ENCODE measurements at places on chromosomes 4 and X.
A peak's percentile ranks its signal among the peaks of the same experiment; 100 is the strongest.

DNA sequence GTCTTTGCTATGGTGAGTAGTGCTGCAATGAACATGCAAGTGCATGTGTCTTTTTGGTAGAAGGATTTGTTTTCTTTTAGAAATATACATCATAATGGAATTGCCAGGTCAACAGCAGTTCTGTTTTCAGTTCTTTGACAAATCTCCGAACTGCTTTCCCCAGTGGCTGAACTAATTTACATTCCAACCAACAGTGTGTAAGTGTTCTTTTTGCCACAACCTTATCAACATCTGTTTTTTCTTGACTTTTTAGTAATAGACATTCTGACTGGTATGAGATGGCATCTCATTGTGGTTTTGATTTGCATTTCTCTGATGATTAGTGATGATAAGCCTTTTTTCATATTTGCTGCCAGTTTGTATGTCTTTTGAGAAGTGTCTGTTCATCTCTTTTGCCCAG lies 406.3 kb downstream of the DTHD1 start:
- no peak for DNase-seq

DNA sequence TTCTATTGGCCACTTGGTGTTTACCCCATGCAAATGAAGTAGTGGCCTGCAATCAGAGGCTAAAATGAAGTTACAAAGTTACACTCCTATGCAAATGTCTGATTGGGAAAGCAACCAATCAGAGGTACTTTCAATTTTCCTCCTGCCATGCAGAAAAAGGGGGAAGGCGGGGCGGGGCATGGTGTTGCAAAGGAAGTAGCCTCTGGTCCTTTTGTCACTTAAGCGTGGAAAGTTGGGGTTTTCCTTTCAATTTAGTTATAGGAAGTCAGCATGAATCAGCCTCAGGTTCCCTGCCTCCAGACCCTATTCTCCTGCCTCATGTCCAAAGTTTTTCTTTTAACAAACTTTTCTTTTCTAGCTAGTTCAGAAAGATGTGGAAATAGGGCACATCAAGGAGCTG lies 69.3 kb downstream of the GPC4 start:
- no peak for DNase-seq

- no peak for DNase-seq
Measured at GRCh38 chrX:123425904-123426303, 241.8 kb downstream of the GRIA3 start.

DNA sequence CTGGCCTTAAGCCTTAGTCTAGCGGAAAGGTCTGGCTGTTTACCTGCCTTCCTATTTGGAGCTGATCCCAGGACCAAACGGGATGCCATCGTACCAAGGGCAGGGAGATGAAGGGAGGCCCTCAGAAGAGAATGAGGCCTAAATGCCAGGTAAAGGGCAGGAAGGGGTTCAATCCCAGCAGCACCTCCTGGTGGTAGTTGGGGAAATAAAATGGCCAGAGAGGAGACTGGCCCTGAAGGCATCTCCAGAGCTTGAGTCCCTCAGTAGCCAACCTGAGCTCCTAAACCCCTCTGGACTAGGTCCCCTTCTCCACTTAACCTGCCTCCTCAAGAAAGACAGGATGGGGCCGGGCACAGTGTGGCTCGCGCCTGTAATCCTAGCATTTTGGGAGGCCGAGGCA lies 53.7 kb downstream of the KDM5C start:
- DNase-seq: no peak

- no peak for DNase-seq
Measured at GRCh38 chrX:150610446-150610845, 42.0 kb downstream of the MTM1 start.

GRCh38 chr4:29722253-29722652 lies 997.9 kb upstream of the PCDH7 start:
- DNase-seq: no peak

DNA sequence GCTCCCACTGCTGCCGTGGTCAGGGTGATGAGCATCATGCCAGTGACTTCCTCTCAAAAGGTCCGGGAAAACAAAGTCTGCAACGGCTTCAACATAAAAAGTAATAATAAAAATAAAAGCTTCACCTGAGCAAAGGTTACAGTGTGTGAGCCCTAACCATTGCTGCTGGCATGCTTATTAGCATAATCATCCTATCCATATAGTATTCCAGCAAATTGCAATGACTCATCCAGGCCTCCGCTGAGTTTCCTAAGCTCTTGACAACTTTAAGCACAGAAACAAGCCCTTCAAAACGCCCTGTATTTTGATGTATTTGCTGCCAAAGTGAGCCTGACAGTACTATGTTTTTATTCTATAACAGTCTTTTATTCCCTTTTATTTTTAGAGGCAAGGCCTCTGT lies 100.5 kb downstream of the AASDH start:
- DNase-seq: no peak

DNA sequence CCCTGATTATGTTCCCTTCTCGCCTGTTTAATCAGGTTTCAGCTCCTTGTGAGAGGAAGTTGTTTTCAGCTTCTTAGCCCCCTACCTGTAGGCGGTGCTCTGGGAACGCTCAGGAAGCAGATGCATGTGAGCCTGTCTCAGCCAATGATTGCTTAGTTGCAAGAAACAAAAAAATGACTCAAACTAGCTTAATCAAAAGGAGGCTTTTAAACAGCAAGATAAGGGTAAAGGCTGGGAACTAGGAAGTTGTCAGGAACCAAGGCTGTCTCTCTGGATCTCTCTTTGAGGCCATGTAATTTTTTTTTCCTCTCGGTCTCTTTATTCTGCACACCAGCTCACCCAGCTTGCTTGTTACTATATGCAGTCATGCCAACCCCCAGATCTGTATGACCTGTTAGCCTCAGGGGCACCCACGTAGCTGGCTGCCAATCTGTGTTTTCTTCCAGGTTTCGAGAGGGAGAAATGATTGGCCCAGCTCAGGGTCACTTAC lies 109.1 kb downstream of the PTTG2 start:
- no peak for DNase-seq

GRCh38 chr4:135744928-135745327 lies 1543.3 kb upstream of the PABPC4L start:
- DNase-seq: no peak

GRCh38 chr4:111639120-111639690 lies 506.0 kb upstream of the FAM241A start:
- no peak for DNase-seq

- DNase-seq: no peak
Measured at GRCh38 chr4:104879367-104879766, 267.3 kb upstream of the TET2 start.

DNA sequence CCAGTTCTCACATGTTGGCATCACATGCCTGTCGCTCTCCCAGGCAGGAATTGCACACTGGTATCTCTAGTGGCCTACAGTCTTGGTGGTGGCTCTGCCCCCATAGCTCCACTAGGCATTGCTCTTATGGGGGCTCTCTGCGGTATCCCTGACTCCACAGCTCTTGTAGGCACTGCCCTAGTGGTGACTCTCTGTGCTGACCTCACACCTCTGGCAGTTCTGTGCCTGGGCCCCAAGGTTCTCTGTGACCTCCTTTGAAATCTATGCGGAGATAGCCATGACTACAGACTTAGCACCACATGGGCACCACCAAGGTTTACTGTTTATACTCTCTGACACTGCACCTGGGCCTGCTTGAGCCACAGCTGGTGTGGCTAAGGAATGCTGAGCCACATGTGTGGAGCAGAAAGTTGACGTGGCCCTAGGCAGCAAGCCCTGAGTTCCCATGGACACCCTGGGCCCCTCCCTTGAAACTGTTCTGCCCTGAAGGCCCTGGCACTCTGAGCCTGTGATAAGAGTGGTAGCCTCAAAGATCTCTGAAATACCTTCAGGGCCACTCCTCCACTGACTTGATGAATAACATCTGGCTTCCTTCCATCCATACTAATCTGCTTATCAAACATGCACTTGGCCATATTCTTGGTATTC lies 8.0 kb downstream of the SLC9B1 start:
- DNase-seq: peak; percentile 16

DNA sequence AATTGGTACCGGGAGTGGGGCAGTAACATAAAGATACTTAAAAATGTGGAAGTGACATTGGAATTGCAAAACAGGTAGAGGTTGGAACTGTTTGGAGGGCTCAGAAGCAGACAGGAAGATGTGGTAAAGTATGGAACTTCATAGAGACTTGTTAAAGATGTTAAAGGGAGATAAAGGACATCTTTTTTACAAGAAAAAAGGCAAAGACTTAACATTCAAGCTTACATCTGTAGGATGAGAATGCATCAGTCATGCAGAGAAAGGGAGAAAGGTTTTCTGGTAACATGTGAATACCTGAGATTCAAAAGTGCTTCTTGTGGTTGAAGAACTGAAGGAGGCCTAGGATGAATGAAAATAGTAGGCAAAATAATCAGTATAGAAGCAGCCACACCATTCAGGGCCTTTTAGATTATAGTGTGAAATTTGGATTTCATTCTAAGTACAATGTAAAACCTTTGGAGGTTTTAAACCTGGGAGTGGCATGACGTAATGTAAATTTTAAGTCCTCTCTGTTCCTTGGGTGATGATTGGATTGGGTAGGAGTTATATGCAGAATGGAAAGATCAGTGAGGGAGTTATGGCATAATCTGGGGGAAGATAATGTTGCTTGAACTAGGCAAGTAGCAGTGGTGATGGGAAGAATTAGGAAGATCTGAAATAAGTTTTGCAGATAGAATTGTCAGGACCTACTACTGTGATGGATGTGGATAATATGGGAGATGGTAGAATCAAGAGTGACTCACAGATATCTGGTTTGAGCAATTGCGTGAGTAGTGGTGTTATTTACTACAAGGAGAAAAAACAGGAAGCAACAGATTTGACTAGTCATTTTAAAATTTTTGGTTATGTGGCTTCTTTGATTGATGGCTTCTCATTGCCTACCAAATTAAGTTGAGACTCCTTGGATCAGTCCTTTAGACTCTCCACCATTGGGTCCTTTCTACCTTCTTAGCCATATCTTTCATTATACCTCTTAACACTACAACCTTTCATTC lies 138.7 kb downstream of the VSIG4 start:
- no peak for DNase-seq

DNA sequence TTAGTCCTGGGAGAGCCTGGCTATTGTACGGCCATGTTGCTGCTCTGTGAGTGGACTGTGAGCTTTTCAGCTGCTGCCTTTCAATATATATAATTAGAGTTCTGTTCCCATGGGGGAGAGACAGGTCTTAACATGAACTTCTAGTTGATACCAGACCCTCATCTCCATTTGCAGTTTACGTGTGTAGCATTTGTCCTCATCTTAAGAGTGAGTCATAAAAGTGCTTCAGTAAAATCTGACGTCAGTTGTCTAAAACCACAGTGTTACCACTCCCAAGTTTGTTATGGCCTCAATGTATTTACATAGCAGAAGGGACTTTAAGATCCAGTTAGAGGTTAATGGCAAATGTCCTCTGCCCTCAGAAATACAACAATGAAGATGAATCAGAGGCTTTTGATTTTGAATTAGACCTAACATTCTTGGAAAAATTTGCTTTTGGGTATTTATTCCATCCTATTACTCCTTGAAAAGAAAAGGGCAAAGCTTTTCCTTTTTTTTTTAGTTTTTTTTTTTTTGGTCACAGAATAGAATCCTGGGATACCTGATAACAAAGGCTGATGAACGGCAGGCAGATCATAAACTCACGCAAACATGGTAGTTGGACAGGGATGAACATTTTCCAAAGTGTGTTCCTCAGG lies 38.6 kb downstream of the PHOX2B start:
- peak; percentile 90 for DNase-seq

- DNase-seq: peak; percentile 3
Measured at GRCh38 chr4:150972592-150972991, 42.5 kb downstream of the LRBA start.

GRCh38 chr4:68297137-68297536 lies 51.6 kb upstream of the TMPRSS11B start:
- no peak for DNase-seq

- DNase-seq: no peak
Measured at GRCh38 chr4:183223053-183223452, 97.0 kb downstream of the CLDN22 start.

- DNase-seq: no peak
Measured at GRCh38 chr4:43680421-43680820, 768.2 kb downstream of the KCTD8 start.

GRCh38 chr4:40749717-40750460 lies at the start of gene NSUN7:
NSUN7 (plus strand) TSS chr4:40749955; CDS start chr4:40750694, 739 bp downstream.
- peak; percentile 59 for DNase-seq

- DNase-seq: no peak
Measured at GRCh38 chr4:70110917-70111316, 43.1 kb upstream of the PRR27 start.

DNA sequence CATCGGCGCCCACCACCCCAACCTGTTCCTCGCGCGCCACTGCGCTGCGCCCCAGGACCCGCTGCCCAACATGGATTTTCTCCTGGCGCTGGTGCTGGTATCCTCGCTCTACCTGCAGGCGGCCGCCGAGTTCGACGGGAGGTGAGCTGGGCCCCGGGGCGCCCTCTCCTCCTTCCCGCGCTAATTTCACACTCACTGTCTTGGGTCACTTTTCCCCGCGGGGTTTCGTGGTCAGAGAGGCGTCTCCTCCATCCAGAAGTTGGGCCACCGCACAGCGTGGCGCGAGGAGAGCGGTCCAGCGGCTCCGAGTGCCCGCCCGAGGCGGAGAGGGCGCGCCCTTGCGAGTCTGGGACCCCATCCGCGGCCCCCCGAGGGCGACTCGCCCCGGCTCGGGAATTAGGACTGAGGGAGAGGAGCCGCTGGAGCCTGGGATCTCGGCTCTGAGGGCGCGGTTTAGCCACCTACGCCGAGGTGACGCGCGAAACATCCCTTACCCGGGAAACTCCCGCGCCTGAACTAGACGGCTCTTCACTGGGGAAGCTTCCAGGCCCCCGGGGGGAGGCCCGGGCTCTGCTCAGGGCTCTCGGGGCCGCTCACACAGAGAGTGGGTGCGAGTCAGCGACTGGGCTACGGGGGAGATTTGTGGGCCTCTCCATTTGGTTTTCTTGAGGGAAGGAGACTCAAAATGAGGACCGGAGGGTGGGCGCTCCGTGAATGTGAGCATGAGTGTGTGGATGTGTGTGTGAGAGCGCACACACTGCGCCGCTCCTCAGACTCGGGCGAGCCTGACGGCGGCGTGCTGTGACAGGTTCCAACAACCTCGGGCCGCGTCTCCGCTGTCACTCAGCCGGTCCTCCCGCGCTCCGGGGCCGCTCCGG lies 551 bp downstream of the NPNT start:
- peak; percentile 48 for DNase-seq

DNA sequence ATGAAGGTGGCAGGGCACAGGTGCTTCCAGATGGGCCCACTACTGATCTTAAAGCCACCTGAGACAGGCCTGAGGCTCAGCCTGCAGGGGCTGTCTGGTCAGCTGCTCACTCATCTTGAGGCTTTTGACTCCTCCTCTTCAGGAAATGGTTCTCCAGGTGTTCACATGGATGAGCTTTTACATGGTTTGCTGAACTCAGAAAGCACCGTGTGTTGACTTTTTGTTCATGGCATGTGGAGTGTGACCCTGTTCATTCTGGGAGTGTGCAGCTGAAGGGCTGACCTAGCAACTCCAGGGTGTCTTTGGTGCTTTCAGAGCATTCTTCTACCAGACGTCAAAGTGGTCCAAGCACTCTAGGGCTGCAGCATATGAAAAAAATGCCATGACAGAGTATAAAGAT lies 111.1 kb downstream of the CCNG2 start:
- DNase-seq: no peak

GRCh38 chrX:72330131-72330530 lies 24.4 kb upstream of the CITED1 start:
- DNase-seq: no peak

GRCh38 chr4:123401271-123402120 lies 4.9 kb downstream of the SPRY1 start:
- no peak for DNase-seq

All from SJCRH30 (cell line).